ENCODE measurements at places on chromosomes 5 and 9.

DNA sequence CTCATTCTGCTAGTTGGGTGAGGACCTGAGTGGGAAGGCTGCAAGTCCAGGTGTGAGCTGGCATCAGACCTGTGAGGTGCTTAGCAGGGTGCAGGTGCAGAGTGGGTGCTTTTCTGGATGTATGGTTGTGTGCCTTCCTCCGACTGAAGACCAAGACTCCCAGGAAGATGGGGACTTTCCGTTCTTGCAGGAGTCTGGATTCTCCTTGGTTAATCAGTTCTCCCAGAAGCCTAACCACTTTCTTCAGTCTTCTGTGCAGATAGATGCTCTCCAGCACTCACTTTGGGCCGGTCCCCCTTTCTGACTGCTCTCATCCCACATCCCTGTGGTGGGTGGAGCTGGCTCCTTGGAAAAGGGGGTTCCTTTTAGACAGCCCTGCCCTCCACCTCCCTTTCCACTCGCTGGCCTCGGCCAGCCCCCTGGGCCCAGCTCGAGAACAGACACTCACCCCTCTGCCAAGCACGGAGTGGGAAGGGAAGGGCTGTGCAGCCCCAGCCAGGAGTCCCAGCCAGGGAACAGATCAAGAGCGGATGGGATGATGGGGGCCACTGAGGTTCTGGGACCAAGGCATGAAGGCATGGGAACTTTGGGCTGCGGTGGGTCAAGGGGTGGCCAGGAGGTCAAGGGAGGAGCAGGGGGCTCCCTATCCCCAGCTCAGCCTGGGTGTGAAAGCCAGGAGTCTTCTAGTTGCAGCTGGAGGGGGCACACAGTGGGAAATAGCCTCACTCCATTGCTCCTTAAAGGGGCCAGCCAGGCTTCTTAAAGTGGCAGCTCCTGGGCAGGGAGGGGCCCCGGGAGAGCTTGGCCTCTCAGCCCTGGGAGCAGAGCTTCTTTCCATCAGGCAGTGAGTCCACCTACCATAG is 62.4 kb downstream of the FGF18 start:
- no peak for DNase-seq

DNA sequence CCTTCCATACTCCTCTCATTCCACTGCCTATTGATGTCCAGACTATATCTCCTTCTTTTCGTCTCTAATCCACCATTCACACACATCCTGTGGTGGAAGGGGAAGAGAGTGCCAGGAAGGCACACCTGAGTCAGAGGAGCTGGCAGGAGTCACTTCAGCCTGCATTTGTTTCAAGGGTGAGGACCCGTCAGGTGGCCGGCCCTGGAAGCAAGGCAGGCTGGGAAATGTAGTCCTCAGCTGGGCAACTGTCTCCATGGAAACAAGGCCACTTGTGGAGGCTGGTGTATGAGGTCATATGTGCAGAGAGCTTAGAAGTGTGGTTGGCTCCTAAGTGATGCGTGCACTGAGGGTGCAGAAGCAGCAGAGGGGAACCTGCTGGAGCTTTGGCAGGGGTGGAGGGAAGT is 278.4 kb downstream of the NSG2 start:
- no peak for DNase-seq

DNA sequence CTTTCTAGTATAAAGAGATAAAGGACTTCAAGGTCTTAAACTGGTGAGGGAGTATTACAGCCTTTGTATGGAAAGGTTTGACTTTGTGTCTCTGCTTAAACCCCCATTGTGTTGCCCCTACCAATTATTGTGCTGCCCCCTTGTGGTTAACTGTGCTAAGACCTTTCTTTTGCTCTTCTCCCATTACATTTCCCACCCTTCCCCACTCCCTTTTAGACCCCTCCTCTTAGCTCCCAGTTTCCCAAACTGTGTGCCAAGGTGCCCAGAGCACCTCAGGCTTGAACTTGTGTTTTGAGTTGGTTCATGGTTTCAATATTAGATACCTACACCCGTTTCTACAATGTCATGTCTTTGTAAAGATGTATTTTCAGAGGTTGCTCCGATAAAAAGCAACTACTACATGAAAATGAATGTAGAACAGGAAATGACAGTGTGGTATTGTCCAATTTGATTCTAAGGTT is 2.9 kb downstream of the JAK2 start:
- peak; percentile 15 for DNase-seq

- DNase-seq: no peak
Measured at GRCh38 chr5:128681764-128682592, 143.9 kb upstream of the FBN2 start.

- no peak for DNase-seq
Measured at GRCh38 chr5:7745882-7746610, 104.9 kb downstream of the CFAP90 start.

- no peak for DNase-seq
Measured at GRCh38 chr5:84709075-84709474, 324.4 kb upstream of the EDIL3 start.

GRCh38 chr9:68546596-68547390 is 6.1 kb upstream of the TMEM252 start:
- no peak for DNase-seq

GRCh38 chr5:142441616-142442015 is 116.8 kb upstream of the SPRY4 start:
- no peak for DNase-seq

DNA sequence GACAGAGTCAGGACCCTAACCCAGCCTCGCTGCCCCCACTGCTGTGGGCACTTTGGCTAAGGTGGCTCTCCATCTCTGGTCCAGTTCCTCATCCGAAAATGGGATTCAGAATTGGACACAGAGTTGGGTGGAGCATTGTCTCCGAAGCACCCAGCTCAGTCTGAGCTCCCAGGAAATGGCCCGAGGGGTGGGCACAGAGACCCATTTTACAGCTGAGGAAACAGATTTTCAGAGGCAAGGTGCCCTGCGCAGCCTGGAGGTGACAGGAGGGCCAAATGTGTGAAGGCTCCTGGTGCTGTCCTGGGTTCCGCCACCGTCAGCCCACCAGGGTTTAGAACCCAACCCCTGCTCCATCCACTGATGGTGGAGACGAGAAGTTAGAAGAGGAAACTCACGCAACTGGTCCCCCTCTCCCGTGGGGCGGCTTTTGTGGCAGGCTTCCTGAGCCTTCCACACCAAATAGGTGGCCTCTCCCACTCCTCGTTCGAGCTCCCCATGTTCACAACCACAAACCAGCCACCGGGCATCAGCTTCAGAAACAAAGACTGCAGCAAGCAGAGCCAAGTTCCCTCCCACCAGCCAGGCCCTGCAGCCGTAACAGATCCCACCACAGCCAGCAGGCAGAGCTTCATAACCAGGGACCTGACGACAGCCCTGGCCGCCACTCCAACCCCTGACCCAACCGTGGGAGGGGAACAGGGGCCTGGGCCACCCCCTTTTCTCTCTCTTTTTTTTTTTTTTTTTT is 90.9 kb upstream of the LMX1B start:
- DNase-seq: no peak

- no peak for DNase-seq
Measured at GRCh38 chr9:86918556-86918955, 28.8 kb downstream of the GAS1 start.

DNA sequence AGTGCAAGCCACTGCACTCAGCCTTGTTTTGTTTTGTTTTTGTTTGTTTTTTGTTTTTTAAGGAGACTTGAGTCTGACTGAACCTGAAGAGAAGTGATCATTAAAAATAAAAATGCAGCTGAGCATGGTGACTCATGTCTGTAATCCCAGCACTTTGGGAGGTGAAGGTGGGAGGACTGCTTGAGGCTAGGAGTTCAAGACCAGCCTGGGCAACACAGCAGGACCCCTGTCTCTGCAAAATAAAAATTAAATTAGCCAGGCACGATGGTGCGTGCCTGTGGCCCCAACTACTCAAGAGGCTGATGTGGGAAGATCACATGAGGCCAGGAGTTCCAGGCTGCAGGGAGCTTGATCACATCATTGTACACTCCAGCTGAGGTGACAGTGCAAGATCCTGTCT is 6.2 kb downstream of the SLC1A1 start:
- DNase-seq: no peak

DNA sequence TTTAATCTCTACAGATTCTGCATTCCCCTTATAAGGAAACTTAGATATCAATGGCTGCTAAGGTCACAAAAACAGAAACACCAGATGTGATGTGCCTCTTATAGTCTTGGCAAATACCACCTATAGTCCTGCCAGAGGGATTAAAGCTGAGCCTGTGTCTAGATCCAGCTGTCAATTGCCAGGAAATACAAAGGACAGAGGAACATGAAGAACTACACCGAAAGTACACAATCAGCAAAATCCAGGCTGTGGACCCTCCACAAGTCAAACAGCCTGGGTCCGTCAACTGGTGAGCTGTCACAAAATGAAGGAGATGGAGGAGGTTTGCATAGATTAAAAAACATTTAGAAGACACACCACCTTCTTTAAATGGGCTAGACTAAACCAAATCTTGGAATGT is 85.4 kb downstream of the KLF4 start:
- no peak for DNase-seq

GRCh38 chr5:13976867-13977830 is 32.7 kb upstream of the DNAH5 start:
- no peak for DNase-seq

GRCh38 chr5:79512471-79513307 is 1.2 kb downstream of the HOMER1 start:
- no peak for DNase-seq

DNA sequence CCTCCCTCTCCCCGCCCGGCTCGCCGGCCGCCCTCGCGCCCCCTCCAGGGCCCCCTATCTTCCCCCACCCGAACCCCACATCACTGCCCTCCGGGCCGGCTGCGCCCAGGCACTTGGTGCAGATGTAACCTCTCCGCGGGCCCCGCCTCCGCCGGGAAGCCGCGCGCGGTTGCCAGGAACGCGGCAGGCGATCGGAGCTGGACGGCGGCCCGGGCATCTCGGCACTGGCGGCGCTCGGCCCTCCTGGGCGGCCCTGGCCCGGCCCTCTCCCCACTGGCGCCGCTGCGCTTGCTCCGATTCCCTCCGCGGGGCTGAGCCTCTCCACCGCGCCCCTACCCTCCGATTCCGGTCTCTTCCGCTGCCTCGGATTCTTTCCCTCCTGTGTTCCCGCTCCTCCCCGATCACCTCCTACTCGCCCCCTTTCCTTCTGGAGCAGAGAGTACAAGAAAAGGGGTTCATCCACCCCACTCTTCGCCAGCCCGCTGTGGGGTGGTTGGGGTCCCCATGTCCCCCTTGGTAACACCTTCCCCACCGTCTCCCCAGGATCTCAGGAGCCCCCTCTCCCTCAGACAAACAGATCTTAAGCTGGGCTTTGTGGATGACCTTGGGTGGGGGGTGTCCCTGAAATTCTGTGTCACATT is 70.6 kb downstream of the C9orf50 start:
- no peak for DNase-seq

DNA sequence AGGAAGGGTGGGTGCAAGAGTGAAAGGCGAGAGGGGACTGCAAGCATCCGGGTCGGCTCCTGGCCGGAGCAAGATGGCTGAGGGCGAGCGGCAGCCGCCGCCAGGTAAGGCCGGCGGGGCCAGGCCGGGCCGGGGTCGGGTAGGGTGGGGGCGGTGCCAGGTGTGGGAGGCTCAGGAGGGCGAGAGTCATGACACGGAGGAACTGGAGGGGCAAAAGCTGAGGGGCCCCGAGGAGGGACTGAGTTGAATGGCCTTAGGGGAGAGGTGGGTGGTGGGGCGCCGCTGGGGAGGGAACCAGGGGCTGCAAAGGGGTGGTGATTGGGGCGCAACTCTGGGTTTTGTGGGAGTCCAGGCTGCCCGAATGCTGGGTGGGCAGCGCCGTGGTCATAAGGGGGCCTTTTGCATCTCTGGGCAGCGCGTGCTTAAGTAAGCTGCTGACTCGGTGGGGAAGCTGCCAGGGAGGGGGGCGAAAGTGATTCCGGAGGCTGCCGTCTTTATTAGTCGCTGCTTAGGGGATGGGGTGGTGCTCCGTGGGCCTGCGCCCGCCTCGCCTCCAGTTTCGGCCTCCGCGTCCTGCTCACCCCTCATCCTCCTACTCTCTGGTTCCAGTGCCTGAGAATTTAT is 425 bp downstream of the PTPA start:
- DNase-seq: no peak

DNA sequence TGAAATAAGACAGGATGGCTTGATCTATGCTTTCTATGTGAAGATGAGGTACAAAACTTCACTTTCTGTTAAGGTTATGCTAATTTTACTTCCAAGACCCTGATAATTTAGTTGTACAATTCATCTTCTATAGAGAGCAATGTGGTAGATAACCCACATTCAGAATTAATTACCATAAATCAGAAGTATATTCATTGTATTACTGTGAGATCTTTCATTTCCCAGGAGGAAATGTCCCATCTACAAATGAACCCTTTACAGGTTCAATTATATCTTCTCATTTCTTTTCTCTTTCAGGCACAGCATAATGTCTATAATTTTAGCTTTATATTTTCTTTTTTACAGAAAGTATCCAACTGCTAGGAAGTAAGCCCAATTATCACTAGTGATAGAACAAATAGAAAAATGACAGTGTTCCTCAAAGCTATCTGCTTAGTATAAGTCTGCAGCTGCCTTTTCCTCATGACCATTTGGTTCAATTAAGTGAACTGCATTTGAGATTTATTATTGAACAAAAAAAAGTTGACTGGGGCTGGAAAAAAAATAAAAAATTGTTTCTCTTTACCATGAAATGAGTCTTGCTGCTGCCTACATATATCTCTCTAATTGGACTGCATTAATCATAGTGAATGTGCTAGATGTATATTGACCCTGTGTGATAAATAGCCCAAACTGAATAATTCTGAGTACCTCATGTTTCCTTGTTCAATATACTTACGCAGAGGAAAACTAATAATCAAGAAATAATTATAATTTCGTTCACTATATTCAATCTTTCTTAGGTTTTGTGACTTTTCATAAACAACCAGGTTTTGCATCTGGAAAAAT is 1329.4 kb downstream of the PTPRD start:
- no peak for DNase-seq

GRCh38 chr5:313265-313664 is 8.2 kb upstream of the AHRR start:
- DNase-seq: no peak

DNA sequence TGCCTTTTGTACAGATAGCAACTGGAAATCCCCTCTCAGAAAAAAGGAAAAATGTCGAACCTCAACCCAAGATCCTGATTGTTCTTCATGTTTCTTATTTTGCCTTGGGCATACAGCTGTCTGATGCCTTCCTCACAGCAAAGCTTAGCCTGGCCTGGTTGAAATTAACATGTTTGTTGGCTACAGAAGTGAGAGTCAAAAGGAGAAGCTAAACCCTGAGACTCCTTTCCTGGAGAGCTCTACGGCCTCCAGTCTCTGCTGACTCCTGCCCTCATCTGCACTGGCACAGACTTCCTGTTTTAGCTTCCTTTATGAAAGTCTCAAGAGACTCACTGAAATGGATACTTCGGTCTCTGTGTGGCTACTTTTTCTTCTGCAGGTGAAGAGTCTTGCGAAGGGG is 186.7 kb downstream of the PARP8 start:
- no peak for DNase-seq

GRCh38 chr5:131671994-131672655 is 37.1 kb upstream of the RAPGEF6 start:
- no peak for DNase-seq

DNA sequence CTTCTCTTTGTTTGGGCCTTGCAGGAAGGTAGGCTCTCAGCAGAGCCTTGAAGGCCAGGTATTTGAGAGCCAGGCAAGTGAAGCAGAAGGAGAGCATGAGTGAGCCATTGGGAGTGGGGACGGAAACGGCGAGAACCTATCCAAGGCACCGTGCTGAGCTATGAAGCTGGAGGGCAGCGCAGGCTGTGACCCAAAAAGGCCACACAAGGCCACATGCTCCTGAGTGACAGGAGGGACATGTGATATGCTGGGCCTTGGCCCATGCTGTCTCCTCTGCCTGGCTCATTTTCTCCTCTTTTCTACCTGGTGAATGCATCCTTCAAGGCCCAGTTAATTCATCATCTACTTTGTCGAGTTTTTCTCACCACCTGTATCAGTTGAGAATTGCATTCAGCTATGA is 136.3 kb downstream of the PALM2AKAP2 start:
- no peak for DNase-seq

GRCh38 chr9:77194423-77194822 is 17.1 kb downstream of the VPS13A start:
- no peak for DNase-seq

All from activated naive CD8-positive, alpha-beta T cell treated with anti-CD3 and anti-CD28 coated beads, Interleukin-2, amount 50 U/mL, for 16 hours (primary cell).